Inflammatory macrophage (primary cell): ENCODE measurements at places on chromosomes 3 and 15.

DNA sequence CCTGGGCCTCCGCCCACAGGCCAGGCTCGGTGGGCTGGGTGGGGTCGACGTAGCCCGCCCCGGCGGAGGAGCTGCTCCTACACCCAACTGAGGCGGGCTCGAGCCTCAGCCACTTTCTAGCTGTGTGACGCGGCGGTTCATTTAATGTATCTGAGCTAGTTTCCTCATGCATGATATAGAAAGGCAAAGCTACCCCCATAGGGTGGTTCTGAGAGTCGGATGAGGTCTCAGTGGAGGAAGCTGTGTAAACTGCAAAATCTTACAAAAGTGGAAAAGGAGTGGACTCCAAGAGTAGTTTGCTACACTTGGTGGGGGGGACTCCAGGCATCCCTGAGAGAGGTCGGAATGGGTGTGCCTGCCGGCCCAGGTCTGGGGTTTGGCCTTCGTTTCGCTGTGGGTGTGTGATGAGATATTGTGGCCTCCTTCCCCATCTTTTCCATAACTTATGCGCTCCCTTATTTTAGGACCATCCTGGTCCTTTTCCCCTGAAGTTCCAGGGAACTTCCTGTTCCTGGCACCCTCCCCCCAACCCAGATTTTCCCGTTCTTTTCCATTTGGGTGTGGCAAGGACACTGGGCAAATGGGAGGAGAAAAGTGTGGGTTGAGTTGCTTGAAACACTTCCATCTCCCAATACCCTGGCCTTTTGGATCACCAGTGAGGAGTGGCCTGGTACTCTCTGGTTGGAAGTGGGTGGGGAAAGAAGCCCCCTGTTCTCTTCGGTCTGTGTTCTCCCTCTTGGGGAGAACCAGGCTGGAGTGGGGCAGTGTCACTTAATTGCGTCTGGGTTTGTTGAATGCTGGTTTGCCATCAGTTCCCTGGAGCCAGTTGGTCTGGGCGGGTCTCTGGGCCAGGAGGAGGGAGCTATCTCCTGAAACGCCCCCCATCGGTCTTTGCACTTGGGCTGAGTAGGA lies 1.1 kb downstream of the PDIA5 start:
- peak; percentile 9 for DNase-seq

DNA sequence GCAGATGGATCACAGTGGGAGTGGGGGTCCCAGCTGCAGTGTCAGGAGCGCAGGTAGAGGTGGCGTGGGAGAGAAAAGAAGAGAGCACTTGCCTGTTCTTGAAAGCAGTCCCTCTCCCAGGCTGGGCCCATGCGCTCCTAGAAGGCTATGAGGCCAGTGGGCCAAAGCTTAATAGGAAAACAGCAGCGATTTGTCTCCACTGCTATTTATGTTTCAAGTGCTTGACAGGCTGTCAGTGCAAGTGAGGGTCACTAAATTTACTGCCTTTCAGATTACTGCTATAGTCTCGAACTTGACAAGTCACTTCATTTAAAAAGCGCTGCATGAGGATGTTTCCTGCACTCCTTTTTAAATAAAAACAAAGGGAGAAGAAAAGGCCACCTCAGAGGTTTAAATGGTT lies 239.5 kb downstream of the GAP43 start:
- no peak for DNase-seq

DNA sequence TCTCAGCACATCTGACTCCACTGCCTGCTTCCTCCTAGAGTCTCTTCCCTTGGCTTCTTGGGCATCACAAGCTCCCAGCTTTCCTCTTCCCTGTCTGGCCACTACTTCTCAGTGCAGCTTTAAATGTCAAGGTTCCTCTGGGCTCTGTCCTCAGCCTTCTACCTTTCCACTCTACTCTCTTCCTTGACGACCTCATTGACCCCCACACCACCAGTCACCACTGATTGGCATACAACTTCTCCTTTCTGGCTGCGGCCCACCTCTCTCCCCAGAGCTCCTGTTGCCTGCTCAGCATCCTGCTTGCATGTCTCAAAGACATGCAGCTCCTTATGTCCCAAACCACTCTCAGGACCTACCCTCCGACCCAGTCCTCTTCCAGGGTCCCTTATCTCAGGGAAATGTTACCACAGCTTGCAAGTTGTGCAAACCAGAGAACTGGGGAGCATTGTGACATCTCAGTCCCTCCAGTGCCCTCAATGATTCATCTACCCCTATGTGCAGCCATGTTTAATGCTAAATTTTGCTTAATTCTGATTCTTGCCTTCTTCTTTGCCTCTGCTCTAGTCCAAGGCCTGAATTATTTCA lies 49.9 kb downstream of the TRPM1 start:
- peak; percentile 33 for DNase-seq

DNA sequence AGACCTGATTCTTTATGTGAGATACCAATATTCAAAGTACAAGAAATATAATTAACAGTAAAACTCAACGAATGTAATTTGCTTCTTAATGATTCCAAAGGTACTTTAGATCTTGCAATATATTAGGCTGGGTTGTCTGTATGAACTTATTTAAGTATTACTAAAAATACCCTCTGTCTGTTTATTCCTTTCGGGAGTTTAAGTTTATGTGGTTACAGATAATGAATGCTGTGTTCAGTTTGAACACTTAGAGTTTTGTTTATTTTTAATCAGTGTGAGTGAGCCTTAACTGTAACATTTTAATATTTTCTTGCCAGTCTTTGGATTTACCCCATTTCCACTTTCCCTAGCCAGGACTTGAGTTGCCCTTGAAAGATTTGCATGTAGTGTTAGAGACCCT lies 3.5 kb downstream of the PDE8A start:
- no peak for DNase-seq

DNA sequence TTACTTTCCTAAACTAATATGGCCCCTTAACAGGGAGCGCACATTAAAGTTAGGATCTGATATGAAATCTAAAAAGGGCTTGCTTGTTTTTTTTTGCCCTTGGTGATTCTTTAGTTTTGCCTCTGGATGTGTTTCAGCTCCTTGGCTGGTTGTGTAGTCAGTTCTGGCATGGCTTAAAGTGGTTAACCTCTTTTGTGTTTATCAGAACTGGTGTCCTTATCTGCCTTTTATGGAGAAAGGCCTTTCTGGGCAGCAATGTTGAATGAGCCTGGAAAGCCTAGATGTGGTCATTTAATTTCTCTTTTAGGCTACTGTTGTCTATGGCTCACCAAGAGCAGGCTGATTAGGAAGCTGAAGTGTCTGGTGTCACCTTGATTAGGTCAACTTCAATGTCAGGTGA lies 254.5 kb upstream of the ROPN1 start:
- no peak for DNase-seq

- peak; percentile 40 for DNase-seq
Measured at GRCh38 chr15:34161329-34161963, 48.5 kb downstream of the KATNBL1 start.

DNA sequence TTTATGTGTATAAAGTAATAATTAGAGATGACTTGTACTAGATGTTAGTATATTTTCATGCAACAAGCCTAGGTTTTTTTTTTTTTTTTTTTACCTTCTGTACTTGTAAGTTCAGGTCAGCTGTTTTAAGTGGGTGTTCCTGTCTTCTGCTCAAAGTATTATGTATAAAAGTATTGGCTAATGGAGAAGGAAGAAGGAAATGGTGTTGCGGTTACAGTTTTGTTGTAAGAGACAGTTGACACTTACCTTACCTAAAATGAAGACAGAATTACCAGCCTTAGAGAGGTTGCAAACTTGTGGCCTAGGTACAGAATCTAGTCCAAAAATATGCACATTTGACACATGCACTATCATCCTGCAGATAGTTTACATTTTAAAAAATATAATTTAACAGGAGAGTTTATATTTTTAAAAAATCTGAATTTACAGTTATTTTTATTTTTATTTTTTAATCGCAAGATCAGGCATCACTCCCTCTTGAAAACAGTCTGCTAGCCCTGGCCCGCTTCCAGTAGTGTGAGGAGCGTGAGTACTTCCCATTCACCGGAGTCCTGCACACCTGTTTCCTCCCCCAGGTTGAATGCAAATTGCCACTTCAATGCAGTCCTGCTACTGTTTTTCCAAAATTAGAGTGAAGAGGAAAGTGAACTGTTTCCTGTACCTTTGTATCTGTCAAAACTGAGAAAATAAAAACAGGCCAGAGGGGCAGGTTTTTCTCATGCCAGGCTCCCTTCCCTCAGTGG lies 224.3 kb upstream of the SOX2 start:
- DNase-seq: no peak

DNA sequence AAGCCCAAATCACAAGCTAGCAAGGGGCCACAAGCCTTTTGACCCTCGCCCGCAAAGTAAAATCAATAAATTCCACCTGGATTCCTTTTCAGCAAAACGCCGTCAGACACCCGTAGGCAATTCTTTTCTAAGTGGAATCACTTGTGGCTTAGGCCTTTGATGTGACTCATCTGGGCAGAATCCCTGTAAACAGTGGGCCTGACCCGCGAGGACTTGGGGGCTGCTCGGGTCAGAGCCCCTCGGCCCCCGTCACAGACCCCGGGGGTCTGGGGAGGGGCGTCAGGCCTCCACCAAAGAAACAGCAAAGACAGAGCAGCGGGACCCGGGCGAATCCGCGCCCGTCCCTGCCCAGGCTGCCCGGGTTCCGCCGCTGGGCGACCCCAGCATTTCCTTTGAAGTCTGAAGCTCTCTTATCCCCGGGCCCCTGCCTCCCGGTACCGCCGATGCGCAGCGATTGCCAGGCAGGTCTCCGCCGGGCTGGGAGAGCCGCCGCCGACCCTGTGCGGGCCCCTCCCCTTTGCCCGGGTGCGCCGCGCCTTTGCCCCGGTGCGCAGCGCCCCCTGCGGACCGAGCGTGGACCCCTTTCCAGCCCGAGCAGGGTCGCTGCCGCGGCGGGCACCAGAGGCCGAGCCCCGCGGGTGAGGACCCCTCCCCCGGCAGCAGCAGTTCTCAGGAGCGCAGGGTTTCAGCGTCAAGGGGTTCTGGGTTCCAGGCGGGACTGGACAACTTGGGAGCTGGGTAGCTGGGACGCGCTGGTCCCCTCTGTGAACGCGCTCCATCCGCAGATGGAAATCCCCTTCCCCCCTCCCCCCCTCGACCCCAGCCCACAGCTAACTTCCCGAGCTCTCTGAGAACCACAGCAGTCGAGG lies 178.3 kb downstream of the UACA start:
- no peak for DNase-seq

DNA sequence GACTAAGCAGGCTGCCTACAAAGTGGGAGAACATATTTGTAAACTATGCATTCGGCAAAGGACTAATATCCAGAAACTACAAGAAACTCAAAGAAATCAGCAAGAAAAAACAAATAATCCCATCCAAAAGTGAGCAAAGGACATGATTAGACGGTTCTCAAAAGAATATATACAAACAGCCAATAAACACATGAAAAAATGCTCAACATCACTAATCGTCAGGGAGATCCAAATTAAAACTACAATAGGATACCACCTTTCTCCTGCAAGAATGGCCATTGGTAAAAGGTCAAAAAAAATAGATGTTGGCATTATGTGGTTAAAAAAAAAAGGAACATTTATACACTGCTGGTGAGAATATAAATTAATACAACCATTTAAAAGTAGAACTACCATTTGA lies 259.6 kb upstream of the SLITRK3 start:
- no peak for DNase-seq

- no peak for DNase-seq
Measured at GRCh38 chr15:41928100-41928499, 34.2 kb upstream of the SPTBN5 start.

DNA sequence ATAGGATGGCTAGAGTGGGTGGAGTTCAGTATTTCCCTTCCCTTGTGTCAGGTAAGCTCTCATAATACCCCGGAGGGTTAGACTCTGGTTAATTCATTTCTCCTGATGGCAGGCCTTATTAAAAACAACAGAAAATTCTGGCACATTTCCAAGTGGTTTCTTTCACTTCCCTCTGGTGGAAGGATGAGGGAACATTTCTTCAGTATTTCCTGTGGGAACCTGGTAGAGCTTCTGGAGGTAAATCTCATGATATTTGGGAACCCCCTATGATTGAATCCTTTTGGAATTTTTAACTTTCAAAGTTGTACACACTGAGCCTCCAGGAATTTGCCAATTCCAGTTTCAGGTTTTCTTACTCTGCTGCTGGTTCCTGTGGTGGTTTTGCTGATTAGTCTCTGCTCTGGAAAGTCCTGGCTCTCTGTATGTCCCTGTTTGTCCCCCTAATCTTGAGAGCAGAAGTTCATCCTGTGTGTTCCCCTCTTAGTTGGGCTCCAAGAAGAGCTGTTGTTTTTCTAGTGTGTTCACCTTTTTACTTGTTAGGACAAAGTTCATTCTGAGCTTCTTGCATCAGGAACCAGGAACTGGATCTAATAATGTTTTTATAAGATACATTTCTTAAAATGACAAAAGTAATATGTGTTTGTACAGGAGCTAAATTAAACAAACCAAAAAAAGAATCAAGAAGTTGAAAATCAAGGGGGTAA lies 12.1 kb downstream of the CHRNA7 start:
- no peak for DNase-seq
